ENCODE measurements at places on chromosomes 2 and 18. TPM values are rescaled to one million over a fixed set of nuclear protein-coding genes. Genes with fewer than 3 reads are reported as not detected.

- no peaks in the 10 kb centered on the region for H3K27me3 ChIP-seq
- H3K4me3 ChIP-seq, result no peak overlapping the region
- peaks cover 12% of the 10 kb centered on the region for H3K4me1 ChIP-seq
- no peak overlapping the region for H3K27ac ChIP-seq
These were observed 2.8 kb downstream of the TMEM18 start for GRCh38 chr2:674321-674985.

GRCh38 chr18:49863769-49864621 is 50.7 kb upstream of the ACAA2 start:
- H3K4me3 ChIP-seq, result no peak overlapping the region
- no peak for DNase-seq
- H3K36me3 ChIP-seq, result no peaks in the 10 kb centered on the region
- no peak overlapping the region for H3K27ac ChIP-seq
- no peaks in the 10 kb centered on the region for H3K4me1 ChIP-seq
- no peaks in the 10 kb centered on the region for H3K27me3 ChIP-seq

The SLC11A1 gene
- 5.8 TPM for total RNA-seq

DNA sequence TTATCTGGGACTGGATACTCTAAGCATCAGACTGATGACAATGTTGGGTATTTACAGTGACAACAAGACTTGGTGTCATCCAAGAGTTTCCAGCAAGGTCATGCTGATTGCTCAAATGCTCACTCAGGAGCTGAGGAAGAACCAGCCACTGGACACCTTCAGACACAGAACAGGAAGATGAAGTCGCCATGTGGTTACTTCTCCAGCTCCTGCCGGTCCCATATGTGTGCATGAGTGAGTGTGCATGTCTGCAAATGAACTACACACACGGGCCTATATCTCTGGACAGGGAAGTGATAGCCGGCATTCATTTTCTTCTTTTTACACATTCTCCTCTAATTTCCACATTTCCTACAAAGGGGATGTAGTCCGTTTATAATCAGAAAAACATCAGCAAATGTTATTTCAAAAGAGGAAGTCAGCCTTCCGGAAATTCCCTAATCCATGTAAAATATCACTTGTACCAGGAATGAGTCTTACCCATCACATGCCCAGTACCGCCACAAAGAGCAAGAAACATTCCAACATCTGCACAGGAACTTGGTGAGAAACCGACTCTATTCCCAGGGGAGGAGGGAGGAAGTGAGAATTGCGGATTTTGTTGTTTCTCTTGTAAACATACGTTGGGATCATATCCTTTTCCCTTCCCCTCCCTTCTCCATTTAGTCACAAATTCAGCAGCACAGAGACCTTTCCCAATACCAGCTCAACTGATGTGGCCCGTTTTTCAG is 10.8 kb downstream of the RFX8 start:
- no peaks in the 10 kb centered on the region for H3K27me3 ChIP-seq
- H3K4me3 ChIP-seq, result no peak overlapping the region
- H3K4me1 ChIP-seq, result no peaks in the 10 kb centered on the region
- no peak for DNase-seq

GRCh38 chr2:39437522-39438296 is 624 bp upstream of the MAP4K3 start:
- peak overlapping the region; percentile 94 for H3K4me3 ChIP-seq
- peak; percentile 53 for DNase-seq
- H3K4me1 ChIP-seq, result peaks cover 46% of the 10 kb centered on the region
- H3K27me3 ChIP-seq, result no peaks in the 10 kb centered on the region

DNA sequence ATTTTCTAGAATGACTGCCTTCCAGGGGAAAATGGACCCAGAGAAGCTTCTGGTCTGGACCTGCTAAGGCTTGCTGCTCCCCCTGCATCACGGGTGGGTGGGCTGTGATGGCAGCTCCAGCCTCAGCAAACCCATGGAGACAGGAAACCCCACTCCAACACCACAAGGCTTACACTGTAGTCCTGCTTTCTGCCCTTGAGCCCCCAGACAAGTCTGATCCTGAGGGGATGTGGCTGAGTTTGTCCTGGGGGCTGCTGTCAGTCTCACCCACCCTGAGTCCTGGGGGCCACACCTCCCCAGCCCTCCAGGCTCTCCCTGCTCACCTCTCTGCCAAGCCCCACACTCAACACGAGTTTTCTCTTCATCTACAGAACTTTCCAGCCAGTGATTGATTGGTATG is 279.4 kb downstream of the EIPR1 start:
- H3K36me3 ChIP-seq, result no peaks in the 10 kb centered on the region
- no peak for DNase-seq
- H3K4me3 ChIP-seq, result no peak overlapping the region

The SCN1A gene
- total RNA-seq, result not detected

GRCh38 chr2:191862156-191862775 is 15.4 kb upstream of the CAVIN2 start:
- no peak overlapping the region for H3K27ac ChIP-seq
- H3K36me3 ChIP-seq, result no peaks in the 10 kb centered on the region
- H3K4me3 ChIP-seq, result no peak overlapping the region

DNA sequence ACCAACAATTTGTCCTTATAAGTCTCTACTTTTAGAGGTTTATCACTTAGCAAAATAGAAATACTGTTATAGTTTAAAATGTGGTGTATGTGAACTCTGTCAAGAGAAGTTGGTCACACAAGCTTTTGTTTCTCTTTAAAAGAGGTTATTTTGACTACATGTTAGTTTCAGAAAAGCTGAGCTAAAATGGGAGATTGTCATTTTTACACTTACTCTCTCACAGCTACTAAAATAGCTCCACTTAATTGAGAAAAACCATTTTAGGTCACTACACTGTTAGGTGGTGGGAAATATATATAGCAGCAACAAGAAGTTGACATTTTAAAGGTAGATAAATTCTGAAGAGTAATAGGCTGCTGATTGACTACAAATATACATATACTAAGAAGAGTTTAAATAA is 161.5 kb upstream of the KCNJ3 start:
- DNase-seq, result no peak
- H3K36me3 ChIP-seq, result no peaks in the 10 kb centered on the region
- no peaks in the 10 kb centered on the region for H3K27me3 ChIP-seq
- H3K27ac ChIP-seq, result no peak overlapping the region
- H3K4me3 ChIP-seq, result no peak overlapping the region

GRCh38 chr2:98560256-98560771 is 48.0 kb downstream of the COA5 start:
- no peaks in the 10 kb centered on the region for H3K27me3 ChIP-seq
- H3K27ac ChIP-seq, result no peak overlapping the region
- H3K4me3 ChIP-seq, result no peak overlapping the region
- peaks cover 9% of the 10 kb centered on the region for H3K36me3 ChIP-seq

DNA sequence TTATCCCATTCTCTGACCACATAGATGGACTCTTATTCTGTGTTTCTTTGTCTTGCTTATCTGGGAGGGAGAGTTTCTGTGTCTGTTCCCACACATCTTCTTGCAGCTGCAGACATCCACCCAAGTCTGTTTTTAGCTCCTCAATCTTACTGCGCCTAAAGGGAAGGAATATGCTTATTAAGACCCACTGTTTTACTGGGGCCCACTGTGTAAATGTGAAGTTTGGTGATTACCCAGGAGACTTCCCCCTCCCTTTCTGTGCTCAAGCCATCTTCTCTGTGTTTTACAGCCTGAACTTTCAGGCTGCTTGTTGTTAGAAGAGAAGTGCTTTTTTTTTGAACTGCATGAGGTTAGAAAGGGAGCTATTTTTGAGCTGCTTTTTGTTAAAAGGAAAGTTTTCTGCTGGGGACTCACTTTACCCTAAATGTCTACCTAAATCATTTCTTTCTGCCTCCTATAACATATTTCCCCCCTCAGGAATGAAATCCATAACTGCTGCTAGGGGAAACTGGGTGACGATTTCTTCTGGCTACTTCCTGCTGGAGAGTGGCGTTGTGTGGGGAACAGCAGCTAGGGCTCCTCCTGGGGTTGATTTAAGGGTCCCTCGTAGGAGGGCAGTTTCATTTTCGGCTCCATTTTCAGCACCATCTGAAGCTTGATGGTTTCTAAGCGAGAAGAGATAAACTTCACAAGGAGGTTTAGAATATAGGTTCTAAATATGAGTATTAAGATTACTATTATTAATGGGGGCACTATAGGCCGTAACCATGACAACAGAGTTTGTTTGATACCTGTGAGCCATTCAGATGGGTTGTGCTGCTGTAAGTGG is 39.5 kb upstream of the GMCL1 start:
- peaks cover 21% of the 10 kb centered on the region for H3K4me1 ChIP-seq
- no peaks in the 10 kb centered on the region for H3K27me3 ChIP-seq
- DNase-seq, result no peak
- H3K4me3 ChIP-seq, result no peak overlapping the region
- no peaks in the 10 kb centered on the region for H3K36me3 ChIP-seq

DNA sequence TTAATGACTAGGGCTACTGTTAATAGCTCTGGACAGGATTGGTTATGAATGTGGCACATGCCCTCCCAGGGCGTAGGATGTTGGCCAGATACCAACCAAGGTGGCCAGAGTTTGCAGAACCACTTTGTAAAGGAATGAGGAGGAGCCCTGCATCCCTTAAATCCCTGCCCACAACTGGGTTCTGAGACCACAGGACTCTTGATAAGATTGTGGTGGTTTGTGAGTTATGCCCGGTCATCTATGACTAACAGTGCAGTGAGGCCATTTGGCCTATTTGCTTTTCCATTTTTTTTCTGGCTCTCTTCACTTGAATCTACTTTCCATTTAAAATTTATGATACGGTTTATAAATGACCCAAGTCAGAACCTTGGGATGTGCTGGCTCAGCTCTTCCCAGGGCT is 294.5 kb downstream of the PRKCE start:
- no peak overlapping the region for H3K4me3 ChIP-seq
- H3K36me3 ChIP-seq, result no peaks in the 10 kb centered on the region
- H3K27me3 ChIP-seq, result no peaks in the 10 kb centered on the region
- H3K4me1 ChIP-seq, result peaks cover 7% of the 10 kb centered on the region
- no peak for DNase-seq
- no peak overlapping the region for H3K27ac ChIP-seq

The CIB4 gene
- not detected for total RNA-seq

- no peaks in the 10 kb centered on the region for H3K36me3 ChIP-seq
- no peak overlapping the region for H3K4me3 ChIP-seq
- no peaks in the 10 kb centered on the region for H3K4me1 ChIP-seq
- no peaks in the 10 kb centered on the region for H3K27me3 ChIP-seq
- H3K27ac ChIP-seq, result no peak overlapping the region
These were observed 106.3 kb downstream of the GYPC start for GRCh38 chr2:126761981-126762878.

The CAVIN2 gene
- total RNA-seq, result 147 TPM

The SFTPB gene
- 24.8 TPM for total RNA-seq

DNA sequence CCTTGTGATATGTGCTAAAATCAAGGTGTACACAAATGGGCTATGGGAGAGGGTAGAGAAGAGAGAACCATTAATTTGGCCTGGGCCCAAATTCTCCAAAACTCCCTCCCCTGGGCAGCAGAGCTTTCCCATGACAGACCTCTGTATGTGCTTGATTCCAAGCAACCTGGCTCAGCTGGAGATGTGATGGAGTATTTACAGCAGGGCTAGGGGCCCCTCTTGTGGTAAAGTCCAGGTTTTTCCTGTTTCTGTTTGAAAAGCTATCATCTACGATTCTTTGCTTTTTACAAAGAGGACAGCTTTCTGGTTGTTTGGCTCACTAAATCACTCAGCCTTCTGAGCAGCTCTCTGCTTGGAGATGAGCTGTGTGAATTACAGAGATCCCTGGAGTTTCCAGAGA is 40.3 kb downstream of the KCNS3 start:
- no peak for DNase-seq
- H3K27ac ChIP-seq, result no peak overlapping the region
- no peak overlapping the region for H3K4me3 ChIP-seq
- H3K36me3 ChIP-seq, result no peaks in the 10 kb centered on the region

GRCh38 chr2:85707304-85707703 is 13.1 kb downstream of the GNLY start:
- H3K27me3 ChIP-seq, result no peaks in the 10 kb centered on the region
- H3K36me3 ChIP-seq, result no peaks in the 10 kb centered on the region
- DNase-seq, result peak; percentile 75
- peaks cover 70% of the 10 kb centered on the region for H3K4me1 ChIP-seq

GRCh38 chr2:29582062-29582461 is 339.3 kb downstream of the ALK start:
- H3K4me1 ChIP-seq, result no peaks in the 10 kb centered on the region
- H3K27ac ChIP-seq, result no peak overlapping the region
- H3K27me3 ChIP-seq, result no peaks in the 10 kb centered on the region
- no peaks in the 10 kb centered on the region for H3K36me3 ChIP-seq

The POU3F3 gene
- total RNA-seq, result not detected

DNA sequence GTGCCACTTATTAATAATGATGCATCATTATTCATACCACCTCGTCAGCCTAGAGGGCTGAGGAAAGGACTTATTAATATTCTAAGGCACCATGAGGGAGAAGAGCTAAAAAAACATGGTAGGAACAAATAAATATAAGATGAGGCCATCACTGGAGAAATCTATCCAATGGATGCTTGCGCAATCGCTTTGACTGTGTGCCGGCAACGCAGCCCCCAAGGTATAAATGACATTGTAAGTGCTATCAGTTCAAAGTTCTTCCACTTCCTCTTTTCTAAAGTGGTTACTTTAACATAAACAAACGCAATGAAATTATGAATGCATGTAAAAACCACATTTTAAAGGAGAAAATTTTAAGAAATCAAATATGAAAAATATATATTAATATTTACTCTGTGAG is 164.6 kb downstream of the EIPR1 start:
- H3K27me3 ChIP-seq, result no peaks in the 10 kb centered on the region
- H3K27ac ChIP-seq, result no peak overlapping the region
- no peaks in the 10 kb centered on the region for H3K36me3 ChIP-seq
- H3K4me1 ChIP-seq, result no peaks in the 10 kb centered on the region
- no peak for DNase-seq

The ALLC gene
- not detected for total RNA-seq

DNA sequence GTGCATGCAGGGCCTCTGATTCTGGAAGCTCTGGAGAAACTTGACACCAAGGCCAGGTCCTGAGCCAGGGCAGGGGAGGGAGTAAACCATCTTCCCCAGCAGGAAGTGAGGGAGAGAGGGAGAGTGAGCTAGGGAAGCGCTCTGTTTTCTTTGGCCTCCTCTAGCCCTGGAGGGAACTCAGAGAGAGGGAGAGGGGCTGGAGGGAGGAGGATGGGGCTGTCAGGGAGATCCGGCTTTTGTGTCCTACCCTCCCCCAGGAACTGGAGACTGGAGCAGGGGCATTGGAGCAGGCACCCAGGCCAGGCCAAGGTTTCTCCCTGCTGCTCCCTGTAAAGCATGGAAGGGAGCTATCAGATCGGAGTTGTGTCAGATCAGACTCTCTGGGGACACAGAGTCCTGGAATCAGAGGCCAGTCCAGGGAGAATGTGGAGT is 22.7 kb upstream of the PKDCC start:
- H3K36me3 ChIP-seq, result no peaks in the 10 kb centered on the region
- peaks cover 10% of the 10 kb centered on the region for H3K4me1 ChIP-seq
- H3K27ac ChIP-seq, result peak overlapping the region; percentile 27
- no peaks in the 10 kb centered on the region for H3K27me3 ChIP-seq
- H3K4me3 ChIP-seq, result no peak overlapping the region
- DNase-seq, result no peak
